Amniotic stem cell (primary cell): ENCODE measurements at places on chromosomes 1 and 21.

GRCh38 chr1:20164694-20165202, 21.1 kb upstream of the UBXN10 start:
- no peak for DNase-seq

DNA sequence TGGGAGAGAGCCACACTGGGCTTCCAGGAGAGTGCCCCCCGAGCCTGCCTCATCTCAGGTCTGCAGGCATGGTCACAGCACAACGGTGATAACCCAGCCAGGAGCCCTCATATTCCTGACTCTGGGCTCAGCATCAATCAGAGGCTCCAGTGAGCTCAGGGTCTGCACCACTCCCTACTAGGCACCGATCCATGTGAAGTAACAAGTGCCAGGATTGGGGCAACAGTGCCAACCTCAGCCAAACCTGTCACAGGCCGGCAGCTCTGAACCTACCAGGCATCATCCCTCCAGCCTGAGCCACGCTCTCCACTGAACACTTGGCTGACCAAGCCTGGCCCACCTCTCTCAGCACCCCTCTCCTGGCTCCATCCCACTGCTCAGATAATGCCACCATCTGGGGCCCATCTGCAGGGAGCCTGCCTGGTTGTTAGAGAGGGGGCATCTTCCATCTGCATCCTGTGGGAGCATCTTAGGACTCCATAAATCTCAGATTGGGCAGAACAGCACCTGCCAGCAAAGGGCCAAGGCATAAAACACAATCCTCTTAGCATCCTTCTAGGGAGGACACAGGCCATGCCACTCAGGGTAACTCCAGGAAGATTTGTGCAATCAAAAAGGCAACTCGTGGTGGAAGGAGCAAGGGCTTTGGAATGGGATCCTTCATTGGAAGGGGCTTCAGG, 213.7 kb upstream of the CSF3R start:
- DNase-seq: no peak

GRCh38 chr1:246617768-246618167, 51.5 kb downstream of the CNST start:
- DNase-seq: no peak

GRCh38 chr1:1614204-1614953, 921 bp upstream of the MIB2 start:
- DNase-seq: no peak

GRCh38 chr1:214135886-214136285, 145.1 kb upstream of the SMYD2 start:
- no peak for DNase-seq

GRCh38 chr1:168421399-168422004, 122.3 kb downstream of the XCL2 start:
- no peak for DNase-seq

DNA sequence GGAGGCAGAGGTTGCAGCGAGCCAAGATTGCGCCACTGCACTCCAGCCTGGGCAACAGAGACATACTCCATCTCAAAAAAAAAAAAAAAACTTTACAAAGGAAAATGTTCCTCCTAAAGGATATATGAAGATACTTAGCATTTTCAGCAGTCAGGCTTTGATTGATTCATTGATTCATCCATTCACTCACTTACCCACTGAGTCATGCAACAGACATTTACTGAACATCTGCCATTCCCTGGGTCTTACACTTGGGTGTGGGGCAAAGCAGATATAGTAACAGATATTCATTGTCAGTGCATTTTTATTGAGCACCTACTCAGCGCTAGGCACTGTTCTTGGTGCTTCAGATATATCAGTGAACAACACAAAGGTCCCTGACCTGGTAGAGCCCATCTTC, 5.6 kb upstream of the LACTBL1 start:
- DNase-seq: no peak

- DNase-seq: no peak
Observed at GRCh38 chr21:46607636-46608035, 2.8 kb upstream of the S100B start.

GRCh38 chr21:38646213-38646837, 148.0 kb upstream of the ERG start:
- DNase-seq: peak; percentile 34

GRCh38 chr21:44332383-44332782, 6.8 kb downstream of the CFAP410 start:
- DNase-seq: no peak

DNA sequence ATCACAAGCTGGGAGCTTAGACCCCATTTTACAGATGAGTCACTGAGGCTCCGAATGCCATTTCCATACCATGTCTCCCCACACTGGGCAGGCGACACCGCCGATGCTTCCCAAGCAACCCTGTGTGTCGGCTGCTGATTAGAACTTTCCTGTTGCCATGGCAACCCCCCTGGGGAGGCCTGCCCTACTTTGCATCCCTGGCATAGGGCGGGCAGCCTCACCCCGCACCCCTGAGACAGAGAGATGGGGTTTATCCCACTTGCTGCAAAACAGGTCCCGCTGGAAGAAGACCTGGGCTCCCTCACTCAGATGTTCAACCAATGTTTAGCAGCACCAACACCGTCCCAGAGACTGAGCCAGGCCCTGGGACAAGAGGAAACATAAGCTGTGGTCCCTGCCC, 81.5 kb downstream of the CAMK2N1 start:
- no peak for DNase-seq

DNA sequence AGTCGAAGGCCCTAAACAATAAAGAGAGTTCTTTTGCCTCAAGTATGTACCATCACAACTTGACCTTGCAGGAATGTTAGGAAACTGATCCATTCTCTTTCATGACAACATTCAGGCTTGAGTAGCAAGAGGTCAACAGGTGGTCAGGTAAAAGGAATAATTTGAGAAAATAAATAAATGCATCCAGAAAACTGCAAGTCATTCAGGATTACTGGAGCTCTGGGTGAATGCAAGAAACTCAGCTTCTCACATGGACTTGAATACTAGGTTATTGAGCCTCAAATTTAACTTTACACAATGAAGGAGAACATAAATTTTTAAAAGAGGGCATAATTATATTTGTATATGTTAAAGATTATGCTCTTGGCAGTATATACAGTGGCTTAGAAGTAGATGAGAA, 76.5 kb downstream of the TTLL7 start:
- no peak for DNase-seq

GRCh38 chr1:235100194-235100772, 28.4 kb downstream of the TOMM20 start:
- DNase-seq: no peak

- DNase-seq: no peak
Observed at GRCh38 chr1:59094001-59094400, 202.9 kb upstream of the FGGY start.

GRCh38 chr1:76948846-76949245, 81.6 kb downstream of the ST6GALNAC5 start:
- DNase-seq: no peak

DNA sequence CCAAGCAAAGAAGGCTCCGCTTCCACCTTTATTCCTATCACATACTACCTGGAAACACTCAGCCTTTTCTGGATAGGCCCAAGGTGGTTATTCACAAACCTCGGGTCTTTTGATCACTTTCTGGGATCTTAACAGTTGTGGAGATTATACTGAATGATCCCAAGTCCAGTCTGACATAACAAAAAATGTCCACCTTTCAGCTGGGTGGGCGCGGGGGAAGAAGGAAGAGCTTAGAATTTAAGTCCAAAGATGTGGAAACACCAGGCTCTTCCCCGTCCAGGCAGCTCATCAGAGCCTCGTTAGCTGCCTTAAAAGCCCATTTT, 338 bp upstream of the C1orf53 start:
- no peak for DNase-seq

- DNase-seq: no peak
Observed at GRCh38 chr1:101039245-101039644, 13.7 kb upstream of the DPH5 start.

DNA sequence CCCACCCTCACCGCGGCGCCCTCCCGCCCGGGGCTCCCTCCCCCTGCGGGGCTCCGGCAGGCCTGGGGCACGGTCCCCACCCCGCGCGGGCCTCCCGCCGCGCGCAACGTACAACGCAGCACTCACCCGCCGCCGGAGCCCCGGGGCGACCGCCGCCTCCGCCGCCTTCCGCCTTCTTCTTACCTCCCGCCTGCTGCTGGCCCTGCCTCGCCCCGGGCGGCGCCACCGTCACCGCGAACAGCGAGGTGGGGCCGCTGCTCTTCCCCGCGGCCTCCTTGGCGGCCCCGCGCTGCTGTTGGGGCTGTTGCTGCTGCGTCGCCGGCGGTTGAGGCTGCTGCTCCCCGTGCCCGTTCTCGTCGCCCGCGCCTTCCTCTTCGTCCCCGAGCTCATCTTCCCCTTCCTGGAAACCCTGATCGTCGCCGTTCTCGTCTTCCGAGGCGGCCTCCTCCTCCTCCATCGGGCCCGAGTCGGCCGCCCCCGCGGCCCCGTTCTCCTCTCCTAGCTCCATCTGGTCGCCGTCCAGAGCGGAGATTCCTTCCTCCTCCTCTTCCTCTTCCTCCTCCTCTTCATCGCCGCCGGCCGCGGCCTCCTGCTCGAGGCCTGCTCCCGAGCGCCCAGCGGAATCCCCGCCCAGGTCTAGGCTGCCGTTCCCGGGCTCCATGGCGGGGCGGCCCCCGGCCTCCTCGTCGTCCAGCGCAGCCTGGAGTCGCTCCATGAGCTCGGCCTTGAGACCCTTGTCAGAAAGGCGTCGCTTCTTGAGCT, 671 bp downstream of the HNRNPU start:
- no peak for DNase-seq

DNA sequence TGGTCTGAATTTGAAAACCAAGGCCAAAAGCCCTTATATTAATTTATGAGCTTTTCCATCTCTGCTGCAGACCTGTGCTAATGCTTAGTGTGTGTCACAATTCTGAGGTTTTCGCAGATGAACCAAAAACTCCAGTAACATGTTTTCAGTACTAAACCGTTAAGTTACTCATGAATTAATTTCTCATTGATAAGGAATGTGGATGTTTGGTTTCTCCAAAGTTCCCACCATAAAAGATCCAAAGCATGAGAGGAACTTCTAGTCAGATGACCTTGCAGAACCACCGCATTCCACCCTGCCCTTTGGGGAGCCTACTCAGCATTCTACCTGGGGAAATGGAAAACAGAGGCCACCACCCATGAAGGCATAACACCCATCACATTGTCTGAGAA, 7.5 kb upstream of the LEPR start:
- no peak for DNase-seq
